T-cell (primary cell): ENCODE measurements at places on chromosomes 6 and 20.

GRCh38 chr6:111013144-111013915 is 31.5 kb downstream of the RPF2 start:
- no peak overlapping the region for H3K27ac ChIP-seq
- no peaks in the 10 kb centered on the region for H3K27me3 ChIP-seq
- no peak overlapping the region for H3K4me3 ChIP-seq
- no peaks in the 10 kb centered on the region for H3K4me1 ChIP-seq

GRCh38 chr6:54910431-54910884 is 63.9 kb downstream of the FAM83B start:
- no peaks in the 10 kb centered on the region for H3K4me1 ChIP-seq
- no peaks in the 10 kb centered on the region for H3K27me3 ChIP-seq
- H3K27ac ChIP-seq: no peak overlapping the region
- no peak for DNase-seq
- H3K36me3 ChIP-seq: no peaks in the 10 kb centered on the region
- H3K4me3 ChIP-seq: no peak overlapping the region

DNA sequence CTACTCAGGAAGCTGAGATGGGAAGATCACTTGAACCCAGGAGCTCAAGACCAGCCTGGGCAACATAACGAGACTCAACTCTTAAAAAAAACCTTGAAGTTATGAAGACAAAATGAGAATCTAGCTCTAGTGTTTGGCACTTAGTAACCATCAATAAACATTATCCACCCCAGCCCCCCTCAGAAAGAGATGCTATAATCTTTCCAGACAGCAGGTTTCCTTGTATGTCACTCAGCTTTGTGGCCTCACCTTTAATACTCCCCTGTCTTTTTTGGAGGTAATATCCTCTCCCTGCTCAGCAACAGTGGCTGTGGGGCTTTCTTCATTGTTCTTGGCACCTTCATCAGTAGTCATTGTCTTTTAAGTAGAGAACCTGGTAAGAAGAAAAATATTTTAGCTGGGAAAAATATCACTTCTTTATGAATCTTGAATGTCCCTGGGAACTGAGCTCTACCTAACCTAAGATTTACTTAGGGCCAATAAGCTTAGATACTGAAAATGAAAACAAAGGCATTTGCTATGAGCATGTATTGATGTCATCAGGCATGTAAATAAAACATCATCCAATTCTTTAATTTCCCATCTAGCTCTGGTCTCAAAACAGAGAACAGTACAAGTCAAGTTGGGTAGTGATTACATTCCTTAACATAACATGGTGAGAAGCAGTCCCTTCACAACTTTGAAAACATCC is 46.1 kb downstream of the FKBP5 start:
- H3K27me3 ChIP-seq: no peaks in the 10 kb centered on the region
- no peak overlapping the region for H3K4me3 ChIP-seq
- peaks cover 4% of the 10 kb centered on the region for H3K4me1 ChIP-seq
- no peak for DNase-seq
- peaks cover 63% of the 10 kb centered on the region for H3K36me3 ChIP-seq
- H3K27ac ChIP-seq: no peak overlapping the region

GRCh38 chr6:125116170-125116569 is 37.4 kb upstream of the TPD52L1 start:
- no peaks in the 10 kb centered on the region for H3K4me1 ChIP-seq
- H3K27me3 ChIP-seq: no peaks in the 10 kb centered on the region
- H3K36me3 ChIP-seq: no peaks in the 10 kb centered on the region
- H3K27ac ChIP-seq: no peak overlapping the region
- no peak overlapping the region for H3K4me3 ChIP-seq
- no peak for DNase-seq

GRCh38 chr6:116387374-116387773 is 16.6 kb downstream of the DSE start:
- H3K4me3 ChIP-seq: no peak overlapping the region
- no peak for DNase-seq
- no peak overlapping the region for H3K27ac ChIP-seq
- H3K36me3 ChIP-seq: no peaks in the 10 kb centered on the region
- peaks cover 4% of the 10 kb centered on the region for H3K4me1 ChIP-seq
- no peaks in the 10 kb centered on the region for H3K27me3 ChIP-seq

GRCh38 chr20:16599257-16599656 is 26.0 kb upstream of the KIF16B start:
- DNase-seq: no peak
- peaks cover 4% of the 10 kb centered on the region for H3K27me3 ChIP-seq
- H3K36me3 ChIP-seq: no peaks in the 10 kb centered on the region
- no peak overlapping the region for H3K4me3 ChIP-seq

GRCh38 chr6:21001736-21002135 is 467.5 kb downstream of the CDKAL1 start:
- no peak overlapping the region for H3K27ac ChIP-seq
- H3K27me3 ChIP-seq: no peaks in the 10 kb centered on the region
- H3K4me1 ChIP-seq: no peaks in the 10 kb centered on the region

- H3K4me1 ChIP-seq: no peaks in the 10 kb centered on the region
- H3K27ac ChIP-seq: no peak overlapping the region
- H3K4me3 ChIP-seq: no peak overlapping the region
- H3K27me3 ChIP-seq: peaks cover 19% of the 10 kb centered on the region
- DNase-seq: no peak
- H3K36me3 ChIP-seq: no peaks in the 10 kb centered on the region
Observed at GRCh38 chr6:168636147-168637004, 195.4 kb downstream of the SMOC2 start.

DNA sequence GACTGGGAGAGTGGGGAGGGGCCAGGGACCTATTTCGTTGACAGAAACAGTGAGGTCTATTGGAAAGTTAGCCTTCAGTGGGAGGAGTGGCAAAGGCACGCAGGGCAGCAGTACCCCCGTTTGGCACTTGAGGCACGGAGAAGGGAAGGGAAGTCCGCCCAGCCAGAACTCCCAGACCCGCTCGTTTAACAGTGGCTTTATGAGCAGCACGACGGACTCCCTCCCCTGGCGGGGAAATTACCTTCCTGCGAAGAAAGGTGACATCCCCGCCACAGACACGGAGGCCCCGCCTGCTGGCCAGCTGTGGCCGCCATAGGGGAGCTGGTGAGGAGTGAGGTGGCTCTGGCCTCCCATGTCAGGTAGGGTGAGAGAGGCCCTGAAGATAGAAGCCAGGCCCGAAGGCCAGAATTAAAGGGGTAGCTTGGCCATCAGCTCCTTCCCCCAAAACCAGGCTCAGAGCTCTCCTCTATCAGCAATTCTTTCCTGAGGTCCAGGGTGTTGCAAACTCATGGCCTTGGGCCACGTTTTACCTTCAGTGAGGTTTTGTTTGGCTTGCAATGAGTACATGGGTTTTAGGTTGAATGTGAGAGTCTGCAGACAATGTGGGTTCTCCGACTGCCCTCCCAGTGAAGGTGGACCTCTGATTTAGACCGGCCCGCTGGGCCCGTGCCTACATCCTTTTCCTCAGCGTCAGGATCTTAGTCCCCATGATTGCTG is 123.7 kb downstream of the MRPL14 start:
- no peak for DNase-seq
- peaks cover 86% of the 10 kb centered on the region for H3K27me3 ChIP-seq

GRCh38 chr20:370151-370600 is 10.4 kb upstream of the TRIB3 start:
- no peaks in the 10 kb centered on the region for H3K36me3 ChIP-seq
- H3K4me3 ChIP-seq: no peak overlapping the region
- no peaks in the 10 kb centered on the region for H3K27me3 ChIP-seq

DNA sequence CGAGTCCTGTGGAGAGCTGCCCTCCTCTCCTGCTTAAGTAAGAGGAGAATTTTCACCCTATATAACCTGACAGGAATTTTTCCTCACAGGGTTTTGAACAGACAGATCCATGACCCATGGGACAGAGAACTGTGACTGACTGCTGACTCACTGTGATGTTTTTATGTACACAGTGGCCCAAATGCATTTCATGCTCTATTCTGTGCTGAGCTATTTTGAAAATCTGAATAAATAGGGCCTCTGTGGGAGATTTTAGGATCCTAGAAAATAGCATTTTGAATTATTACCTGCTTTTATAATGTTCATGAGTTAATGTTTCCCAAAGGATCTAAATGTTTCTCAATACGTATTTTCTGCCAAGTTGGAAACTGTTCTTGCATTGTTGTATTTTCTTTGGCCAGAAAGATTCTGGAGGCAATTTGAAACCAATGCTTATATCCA is 577.4 kb downstream of the HTR1B start:
- no peak overlapping the region for H3K4me3 ChIP-seq
- H3K27me3 ChIP-seq: no peaks in the 10 kb centered on the region
- no peaks in the 10 kb centered on the region for H3K36me3 ChIP-seq
- no peaks in the 10 kb centered on the region for H3K4me1 ChIP-seq
- H3K27ac ChIP-seq: no peak overlapping the region

DNA sequence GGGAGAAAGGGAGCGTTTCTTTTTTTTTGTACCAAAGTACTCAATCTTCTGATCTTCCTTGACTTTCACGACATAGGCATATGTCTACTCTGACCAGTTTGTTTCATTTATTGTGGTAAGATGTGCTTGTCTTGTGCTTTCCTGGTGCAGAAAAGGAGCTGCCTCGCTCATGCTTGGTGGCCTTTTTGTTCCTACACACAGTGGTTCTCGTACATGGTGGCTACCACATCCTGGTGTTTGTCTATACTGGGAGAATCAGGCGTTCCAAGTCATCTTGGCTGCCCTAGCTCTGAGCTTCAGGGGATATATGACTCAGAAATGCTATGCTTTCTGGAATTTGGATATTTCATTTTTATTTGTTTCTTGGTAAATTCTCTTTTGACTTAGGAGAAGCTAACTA is 31.8 kb downstream of the MYB start:
- no peak overlapping the region for H3K4me3 ChIP-seq
- H3K4me1 ChIP-seq: peaks cover 20% of the 10 kb centered on the region
- no peaks in the 10 kb centered on the region for H3K36me3 ChIP-seq
- DNase-seq: no peak
- no peaks in the 10 kb centered on the region for H3K27me3 ChIP-seq

DNA sequence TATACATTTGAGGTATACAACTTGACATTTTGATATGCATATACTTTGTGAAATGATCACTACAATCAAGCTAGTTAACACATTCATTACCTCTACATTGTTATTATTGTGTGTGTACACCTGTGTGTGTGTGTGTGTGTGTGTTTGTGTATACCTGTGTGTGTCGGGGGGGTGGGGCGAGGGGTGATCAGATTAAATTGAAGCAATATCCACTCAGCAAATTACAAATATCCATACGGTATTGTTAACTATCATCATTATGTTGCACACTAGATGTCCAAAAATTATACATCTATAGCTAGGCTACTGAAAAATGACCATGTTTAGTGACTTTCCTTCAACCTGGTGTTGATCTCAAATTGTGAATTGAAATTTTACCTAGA is 1.8 kb downstream of the RHAG start:
- H3K36me3 ChIP-seq: no peaks in the 10 kb centered on the region
- no peak overlapping the region for H3K27ac ChIP-seq
- no peak overlapping the region for H3K4me3 ChIP-seq
- no peaks in the 10 kb centered on the region for H3K27me3 ChIP-seq

DNA sequence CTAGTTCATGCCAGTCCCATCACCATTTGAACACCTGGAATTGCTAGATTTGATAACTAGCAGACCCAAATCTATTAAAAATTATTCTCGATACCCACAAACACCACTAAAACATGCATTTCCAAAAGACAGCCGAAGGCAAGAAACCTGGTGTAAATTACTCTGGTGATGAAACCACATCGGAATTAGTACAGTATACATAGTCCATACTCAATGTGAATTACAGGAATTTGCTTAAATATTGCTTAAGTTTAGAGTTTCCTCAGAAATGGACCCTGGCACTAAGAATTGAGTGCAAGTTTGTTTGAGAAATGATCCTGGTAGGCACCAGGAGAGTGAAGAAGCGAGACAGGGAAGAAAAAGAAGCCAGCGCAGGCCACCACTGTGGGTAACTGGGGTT is 13.7 kb downstream of the LY86 start:
- H3K36me3 ChIP-seq: no peaks in the 10 kb centered on the region
- DNase-seq: no peak
- H3K4me1 ChIP-seq: peaks cover 3% of the 10 kb centered on the region
- H3K4me3 ChIP-seq: no peak overlapping the region

- no peak overlapping the region for H3K27ac ChIP-seq
- no peaks in the 10 kb centered on the region for H3K27me3 ChIP-seq
- DNase-seq: no peak
- H3K36me3 ChIP-seq: no peaks in the 10 kb centered on the region
- no peak overlapping the region for H3K4me3 ChIP-seq
- H3K4me1 ChIP-seq: no peaks in the 10 kb centered on the region
Observed at GRCh38 chr20:53495398-53496092, 98.1 kb downstream of the ZNF217 start.

GRCh38 chr6:142242269-142242668 is 59.5 kb upstream of the ADGRG6 start:
- H3K27me3 ChIP-seq: no peaks in the 10 kb centered on the region
- H3K27ac ChIP-seq: no peak overlapping the region
- H3K4me3 ChIP-seq: no peak overlapping the region

DNA sequence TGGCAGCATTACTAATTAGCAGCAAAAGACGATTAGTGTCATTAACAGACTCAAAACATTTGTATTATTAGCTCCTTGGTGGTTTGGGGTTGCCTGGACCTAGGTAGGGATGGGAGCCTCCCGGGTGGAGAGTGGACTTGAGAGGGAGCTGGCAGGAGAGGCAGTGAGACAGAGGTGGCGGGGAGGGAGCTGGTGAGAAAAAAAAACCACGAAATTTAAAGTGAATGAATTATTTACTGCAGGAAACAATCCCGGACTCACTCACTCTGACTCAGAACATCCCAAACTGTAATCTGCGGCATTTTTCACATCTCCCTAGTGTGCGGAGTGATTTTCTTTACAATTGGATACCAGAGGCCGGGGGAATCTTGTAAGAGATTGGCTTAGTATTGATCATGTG is 14.3 kb upstream of the CDH22 start:
- no peaks in the 10 kb centered on the region for H3K27me3 ChIP-seq
- no peaks in the 10 kb centered on the region for H3K4me1 ChIP-seq
- no peaks in the 10 kb centered on the region for H3K36me3 ChIP-seq

- peaks cover 4% of the 10 kb centered on the region for H3K27me3 ChIP-seq
- no peaks in the 10 kb centered on the region for H3K4me1 ChIP-seq
- no peaks in the 10 kb centered on the region for H3K36me3 ChIP-seq
- H3K4me3 ChIP-seq: no peak overlapping the region
- DNase-seq: no peak
- H3K27ac ChIP-seq: no peak overlapping the region
Observed at GRCh38 chr6:117409420-117409819, 16.3 kb downstream of the ROS1 start.

DNA sequence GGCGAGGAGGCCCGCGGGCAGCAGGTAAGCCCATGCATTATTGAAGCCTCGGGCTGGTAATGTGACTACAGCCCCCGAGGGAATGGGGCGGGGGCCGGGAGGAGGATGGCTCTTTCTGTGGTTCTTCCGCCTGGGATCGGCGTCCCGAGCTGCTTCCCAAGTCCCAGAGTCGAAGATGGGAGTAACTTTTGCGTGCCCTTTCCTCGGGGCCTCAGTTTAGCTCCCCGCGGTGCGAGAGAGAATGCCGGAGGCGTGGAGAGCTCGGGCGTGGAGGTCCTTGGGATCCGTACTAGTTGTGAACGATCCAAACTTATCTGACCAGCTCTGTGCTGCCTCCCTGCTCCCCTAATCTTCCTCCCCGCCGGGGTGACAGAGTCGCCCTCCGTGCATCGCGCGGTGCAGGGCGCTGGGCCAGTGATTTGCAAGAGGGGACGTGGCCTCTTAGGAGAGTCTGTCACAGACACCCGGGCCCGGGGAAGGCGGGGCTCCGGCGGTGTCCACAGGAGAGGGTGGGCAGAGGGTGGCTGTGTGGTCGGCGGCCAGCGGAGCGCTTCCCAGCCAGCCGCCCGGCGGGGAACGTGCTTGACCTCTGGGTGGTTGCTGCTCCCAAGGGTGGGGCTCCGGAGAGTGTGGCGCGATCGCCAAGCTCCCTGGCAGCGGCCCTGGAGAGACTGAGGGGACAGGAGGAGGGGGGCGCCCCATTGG is 815 bp downstream of the UTRN start:
- H3K4me3 ChIP-seq: peak overlapping the region; percentile 82
- H3K36me3 ChIP-seq: no peaks in the 10 kb centered on the region
- DNase-seq: peak; percentile 14
- H3K27me3 ChIP-seq: peaks cover 11% of the 10 kb centered on the region
